ENCODE measurements at places on chromosomes 4 and X.

DNA sequence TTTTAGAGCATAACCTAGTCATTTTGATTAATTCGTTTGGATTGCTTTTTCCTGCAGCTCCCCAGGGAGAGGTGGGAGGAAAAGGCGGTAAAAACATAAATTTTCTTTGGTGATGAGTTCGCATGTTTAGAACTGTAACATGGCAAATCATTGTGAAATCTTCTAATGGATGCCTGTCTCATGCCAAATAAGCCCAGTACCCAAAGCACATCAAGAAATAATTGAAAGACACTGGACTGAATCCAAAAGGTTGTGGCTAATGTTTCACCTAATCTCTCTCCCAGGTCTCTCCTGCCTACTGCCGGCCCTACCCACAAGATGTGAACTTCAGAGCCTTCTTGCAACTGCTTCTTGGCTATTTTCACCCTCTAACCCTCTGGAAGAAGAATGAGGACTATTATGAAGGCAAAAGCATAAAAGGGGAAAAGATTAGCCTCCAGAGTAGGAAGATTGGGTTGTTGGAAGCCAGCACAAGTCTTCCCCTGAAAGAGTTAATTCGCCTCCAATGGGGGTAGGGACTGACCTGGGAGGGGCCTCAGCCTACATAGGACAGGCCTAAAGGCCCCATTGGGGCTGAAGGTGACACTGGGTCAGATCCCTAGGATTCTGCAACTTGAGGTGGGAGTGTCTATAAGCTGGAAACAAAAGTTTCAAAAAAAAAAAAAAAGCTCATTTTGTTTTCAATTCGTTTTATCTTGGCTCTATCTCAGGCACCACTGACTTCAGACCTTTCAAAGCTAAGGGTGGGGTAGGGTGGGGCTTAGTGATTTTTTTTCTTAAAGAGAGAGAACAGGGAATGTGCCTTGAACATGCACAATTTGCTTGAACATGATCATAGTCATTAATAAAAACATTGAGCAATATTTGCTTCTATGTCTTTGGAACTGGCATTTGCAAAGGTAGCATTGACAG lies 278.6 kb upstream of the KLF3 start:
- DNase-seq: no peak

- DNase-seq: no peak
Measured at GRCh38 chrX:47202877-47203276, 9.2 kb downstream of the UBA1 start.

DNA sequence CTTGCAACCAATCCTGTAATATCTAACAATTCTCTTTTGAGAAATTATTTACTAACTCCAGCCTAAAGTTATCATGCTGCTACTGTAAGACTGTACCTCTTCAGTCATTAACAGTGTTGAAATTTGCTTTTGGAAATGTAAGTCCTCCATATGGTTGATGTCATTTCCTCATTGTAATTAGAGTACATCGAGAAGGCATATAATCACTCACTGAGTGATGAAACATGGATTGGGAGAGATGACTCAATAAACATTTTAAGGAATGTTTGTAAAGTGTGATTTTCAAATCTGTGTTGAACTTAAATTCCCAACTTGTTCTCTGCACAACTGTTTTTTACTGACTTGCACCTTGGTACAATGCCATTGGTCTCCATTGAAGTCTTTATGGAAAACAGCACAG lies 61.2 kb downstream of the HMGB2 start:
- no peak for DNase-seq

GRCh38 chrX:259692-260355 lies 21.4 kb upstream of the PLCXD1 start:
- DNase-seq: no peak

- DNase-seq: no peak
Measured at GRCh38 chrX:124211312-124211942, 121.0 kb upstream of the TEX13D start.

- no peak for DNase-seq
Measured at GRCh38 chr4:26619784-26620183, 35.9 kb downstream of the TBC1D19 start.

DNA sequence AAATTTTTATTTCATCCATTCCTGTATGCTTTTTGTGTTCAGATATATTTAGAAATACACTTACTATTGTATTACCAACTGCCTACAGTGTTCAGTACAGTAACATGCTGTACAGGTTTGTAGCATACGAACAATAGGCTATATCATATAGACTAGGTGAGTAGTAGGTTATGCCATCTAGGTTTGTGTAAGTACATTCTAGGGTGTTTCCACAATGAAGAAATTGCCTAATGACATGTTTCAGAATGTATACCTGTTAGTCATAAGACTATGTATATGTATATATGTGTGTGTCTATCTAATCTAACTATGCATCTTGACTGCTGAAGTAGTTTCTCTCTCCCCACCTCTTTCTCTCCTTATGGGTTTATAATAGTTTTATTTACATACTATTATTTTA lies 51.5 kb upstream of the BTC start:
- DNase-seq: no peak

GRCh38 chr4:145720656-145721055 lies 40.7 kb downstream of the C4orf51 start:
- DNase-seq: no peak

- peak; percentile 69 for DNase-seq
Measured at GRCh38 chrX:40094041-40094899, 3.5 kb downstream of the BCOR start.
